ENCODE measurements at places on chromosomes 7 and 10.

- DNase-seq = no peak
These were observed 282.4 kb downstream of the SORCS3 start for GRCh38 chr10:104923501-104923900.

DNA sequence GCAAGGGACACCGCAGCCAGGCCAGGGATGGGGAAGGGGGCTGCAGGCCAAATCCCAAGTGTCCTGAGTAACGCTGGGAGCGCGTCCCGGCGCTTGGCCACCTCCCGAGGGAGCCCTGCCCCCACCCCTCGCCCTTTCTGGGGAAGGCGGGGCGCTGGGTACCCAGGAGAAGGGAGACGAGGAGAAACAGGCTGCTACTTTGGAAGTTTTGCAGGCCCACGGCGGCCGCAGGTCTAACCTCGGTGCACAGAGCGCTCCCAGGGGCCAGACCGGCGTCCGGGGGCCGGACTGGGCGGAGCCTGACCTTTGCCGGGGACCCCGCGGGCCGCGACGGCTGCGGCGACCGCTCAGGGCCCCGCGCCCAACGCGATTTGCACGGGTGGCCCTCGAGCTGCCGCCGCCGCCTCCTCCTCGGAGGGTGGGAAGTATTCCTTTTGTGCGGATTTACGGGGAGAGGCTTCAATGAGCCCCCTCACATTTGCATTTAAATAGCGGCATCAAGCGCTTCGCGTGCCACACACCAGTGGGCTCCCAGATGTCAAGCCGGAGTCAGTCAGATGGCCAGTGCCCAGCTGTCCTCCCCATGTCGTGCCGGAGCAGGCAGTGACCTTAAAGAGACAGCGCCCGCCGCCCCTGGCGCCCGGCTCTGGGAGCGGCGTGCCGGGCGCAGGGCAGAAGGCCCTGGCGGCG is 3.0 kb upstream of the EBF3 start:
- no peak for DNase-seq

DNA sequence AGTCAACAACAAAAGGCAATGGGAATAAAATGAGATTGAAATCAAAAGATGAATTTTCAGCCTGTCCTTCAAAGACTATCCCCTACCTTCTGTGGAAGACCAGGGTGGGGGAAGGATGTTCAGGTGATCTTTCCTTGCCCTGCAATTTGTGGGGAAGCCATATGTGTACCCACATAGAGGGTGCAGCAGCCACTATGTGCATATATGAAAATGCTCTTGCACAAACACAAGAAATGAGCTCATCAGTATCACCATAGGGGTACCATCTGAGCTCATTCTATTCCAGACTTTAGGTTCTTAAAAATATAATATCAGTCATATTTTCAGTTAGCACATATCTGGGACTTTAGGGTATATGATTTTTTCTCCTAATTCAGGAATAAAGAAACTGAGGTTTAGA is 17.7 kb downstream of the GIMAP5 start:
- no peak for DNase-seq

DNA sequence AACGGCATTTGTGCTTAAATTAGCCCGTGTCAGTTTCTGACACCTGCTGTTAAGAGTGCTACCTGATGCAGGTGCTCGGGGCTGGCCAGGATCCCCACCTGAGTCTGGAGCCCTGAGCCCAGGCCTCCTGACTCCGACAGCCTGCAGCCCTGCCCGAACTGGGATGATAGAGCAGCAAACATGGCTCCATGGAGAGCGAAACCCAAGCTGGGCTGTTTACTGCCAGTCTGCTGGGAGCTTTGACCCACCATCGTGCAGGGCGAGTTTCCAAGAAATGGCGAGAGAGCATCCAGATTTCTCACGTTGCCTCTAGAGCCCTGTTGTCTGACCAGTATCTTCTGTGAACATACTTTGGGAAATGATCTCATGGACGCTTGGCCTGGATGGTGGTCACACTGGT is 66.2 kb downstream of the MGMT start:
- no peak for DNase-seq

- DNase-seq = no peak
These were observed 337.9 kb downstream of the WDR11 start for GRCh38 chr10:121189066-121189465.

DNA sequence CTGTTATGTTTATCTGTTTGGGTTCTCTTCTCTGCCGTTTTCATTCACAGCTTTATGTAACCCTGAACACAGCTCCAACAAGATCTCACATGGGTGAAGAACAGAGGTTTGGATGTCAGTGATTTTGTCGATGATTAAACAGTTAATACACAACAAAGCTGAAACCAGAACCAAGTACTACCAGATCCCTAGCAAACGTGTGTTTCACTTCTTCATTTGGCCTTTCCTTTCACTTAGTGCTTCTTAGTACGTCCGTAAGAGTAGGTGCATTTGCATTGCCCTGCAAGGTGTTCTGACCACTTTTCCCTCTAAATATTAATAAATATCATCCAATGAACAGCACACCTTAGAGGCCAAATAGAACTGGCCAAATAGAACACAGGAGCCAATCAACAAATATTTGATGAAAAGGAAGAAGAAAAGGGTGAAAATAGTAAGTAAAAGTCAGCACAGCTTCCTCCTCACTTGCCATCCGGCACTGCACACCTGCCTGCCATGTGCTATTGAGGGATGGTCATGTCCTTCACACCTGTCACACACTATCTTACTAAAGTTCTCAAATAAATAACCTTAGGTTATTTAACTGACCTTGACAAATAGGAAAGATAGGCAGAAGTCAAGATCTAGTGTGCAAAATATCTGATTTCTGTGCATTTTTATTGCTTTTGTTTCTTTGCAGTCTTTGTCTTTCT is 252.6 kb upstream of the ANKRD30A start:
- DNase-seq = no peak

GRCh38 chr7:139505563-139505962 is 17.9 kb upstream of the CLEC2L start:
- DNase-seq = no peak

DNA sequence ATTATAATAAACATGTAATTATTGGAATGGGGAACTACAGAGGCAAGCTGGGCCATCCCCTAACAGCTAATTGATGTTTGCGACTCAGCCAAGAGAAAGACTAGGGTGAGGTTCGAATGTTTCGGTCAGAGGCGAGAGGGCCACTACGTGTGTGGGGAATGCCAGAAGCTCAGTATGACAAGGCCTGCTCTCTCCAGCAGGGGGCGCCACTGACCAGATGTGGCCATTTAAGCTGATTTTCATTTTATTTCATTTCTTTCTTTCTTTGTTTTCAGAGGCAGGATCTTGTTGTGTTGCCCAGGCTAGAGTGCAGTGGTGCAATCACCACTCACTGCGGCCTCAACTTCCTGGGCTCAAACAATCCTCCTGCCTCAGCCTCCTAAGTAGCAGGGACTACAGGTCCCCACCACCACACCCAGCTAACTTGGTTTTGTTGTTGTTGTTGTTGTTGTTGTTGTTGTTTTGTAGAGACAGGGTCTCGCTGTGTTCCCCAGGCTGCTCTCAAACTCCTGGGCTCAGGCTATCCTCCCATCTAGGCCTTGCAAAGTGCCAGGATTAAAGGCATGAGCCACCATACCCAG is 38.1 kb downstream of the TMEM130 start:
- DNase-seq = peak; percentile 12

DNA sequence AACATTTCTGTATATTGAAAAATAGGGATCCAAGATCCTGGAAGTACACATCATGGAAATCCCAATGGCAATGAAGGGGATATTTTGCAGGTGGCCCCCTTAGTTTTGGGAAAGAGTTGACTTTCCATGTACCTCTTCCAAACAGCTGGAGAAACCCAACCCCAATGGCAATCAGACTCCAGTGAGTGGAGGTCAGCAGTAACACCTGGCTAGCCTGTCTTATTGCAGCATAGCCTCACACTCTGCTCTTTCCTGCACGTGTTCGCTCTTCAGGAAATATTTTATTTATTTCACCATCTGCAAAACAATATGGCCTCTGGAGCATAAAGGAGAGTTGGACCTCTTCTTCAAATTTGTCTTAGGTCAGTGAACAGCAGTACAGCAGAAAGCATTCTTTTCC is 340.0 kb upstream of the NRP1 start:
- DNase-seq = no peak

DNA sequence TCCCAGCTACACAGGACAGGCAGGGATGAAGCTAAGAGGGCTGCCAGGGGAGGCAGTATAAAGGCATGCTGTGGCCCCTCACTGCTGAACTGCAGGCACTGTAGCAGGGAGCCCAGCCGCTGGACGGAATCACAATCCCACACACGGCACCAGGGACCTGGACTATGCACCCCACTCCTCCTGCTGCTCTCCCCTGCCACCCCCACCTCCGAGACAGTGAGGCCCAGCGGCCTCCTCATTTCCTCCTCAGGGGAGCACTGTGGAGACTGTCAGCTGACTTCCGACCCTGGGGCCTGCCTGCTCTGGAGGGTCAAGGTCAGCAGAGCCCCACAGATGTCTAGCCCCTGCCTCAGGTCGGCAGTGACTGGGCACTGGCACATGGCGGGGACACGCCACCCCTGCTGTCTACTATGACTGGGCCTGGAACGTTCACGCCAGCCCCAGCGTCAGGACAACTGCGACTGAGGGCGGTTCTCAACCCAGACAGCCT is 92.7 kb downstream of the FAM53B start:
- DNase-seq = no peak

DNA sequence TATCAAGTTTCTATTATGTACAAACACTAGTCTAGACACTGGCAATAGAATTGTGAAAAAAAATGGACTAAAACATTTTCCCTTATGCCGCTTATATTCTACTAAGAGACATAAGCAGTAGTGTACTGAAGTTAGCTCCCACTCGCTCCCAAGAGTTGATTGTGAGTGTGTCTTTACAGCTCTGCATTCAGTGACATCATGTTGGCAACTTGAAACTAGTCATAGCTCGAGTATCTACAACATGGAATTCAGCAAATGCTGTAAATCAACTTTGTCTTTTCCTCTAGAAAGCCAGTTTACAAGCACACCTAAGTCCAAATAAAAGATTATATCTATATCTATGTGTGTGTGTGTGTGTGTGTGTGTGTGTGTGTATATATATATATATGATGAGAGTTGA is 58.8 kb upstream of the MAGI2 start:
- DNase-seq = no peak

DNA sequence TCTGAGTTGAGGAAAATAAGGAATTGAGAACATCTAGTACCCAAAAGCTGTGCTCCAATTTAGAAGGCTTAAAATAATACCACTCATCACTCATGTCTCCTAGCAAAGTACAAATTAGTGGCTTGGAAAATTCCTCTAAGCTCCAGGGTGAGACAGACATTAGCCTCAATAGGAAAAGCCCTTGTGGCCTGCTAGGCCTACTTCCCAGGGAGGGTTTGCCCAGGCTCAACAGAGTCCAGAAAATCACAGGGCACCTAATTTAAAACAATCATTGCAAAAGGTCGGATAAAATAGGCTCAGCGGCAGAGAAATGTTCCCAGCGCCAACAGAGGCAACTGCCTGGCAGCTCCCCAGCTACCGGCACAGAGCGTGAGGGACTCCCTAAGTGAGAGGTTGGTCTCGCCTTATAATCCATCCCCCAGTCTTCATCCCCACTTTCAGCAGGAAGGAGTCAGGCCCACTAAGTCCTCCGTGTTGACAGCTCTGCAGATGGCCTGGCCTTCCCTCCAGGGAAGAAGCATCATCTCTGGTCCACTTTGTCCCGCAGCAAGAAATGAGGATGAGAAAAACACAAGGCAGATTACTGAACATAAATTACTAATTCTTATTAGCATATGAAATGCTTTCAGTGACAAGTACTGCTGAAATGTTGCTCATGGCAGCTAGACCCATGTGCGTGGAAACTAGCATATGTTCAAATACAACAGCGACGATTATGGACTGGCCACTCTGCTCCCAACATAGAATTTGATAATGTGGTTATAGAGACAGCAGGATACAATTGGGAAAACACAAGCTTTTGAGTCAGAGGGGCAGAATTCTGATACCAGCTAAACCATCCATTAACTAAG is 1177.7 kb upstream of the AUTS2 start:
- DNase-seq = no peak

GRCh38 chr7:89385411-89385810 is 589.9 kb upstream of the TEX47 start:
- no peak for DNase-seq

DNA sequence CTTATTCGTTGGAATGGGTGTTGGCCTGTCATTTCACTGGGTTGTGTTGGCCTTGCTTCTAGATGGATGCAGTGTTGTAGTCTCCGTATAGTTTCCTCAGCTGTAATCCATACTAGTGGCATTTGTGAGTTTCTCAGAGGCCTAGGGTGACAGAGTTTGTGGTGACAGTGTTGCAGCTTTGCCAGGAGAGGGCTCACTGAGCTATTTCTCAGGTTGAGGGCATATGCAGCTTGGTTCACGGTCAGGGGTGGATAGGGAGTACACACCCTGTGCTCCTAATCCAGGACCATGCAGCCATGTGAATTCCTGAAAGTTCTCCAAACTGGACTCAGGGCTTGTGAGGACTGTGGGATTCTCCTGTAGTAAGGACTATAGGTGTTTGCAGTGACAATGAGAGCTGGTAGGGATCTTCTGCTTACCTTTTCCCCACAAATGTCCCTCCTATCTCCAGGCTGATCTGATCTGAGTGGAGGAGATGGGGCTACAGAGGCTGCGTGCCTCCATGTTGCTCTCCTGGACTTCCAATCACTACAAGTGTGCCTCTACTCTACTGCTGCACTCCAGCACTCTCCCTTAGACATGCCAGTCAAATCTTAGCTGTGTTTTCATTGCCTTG is 229.0 kb downstream of the STK31 start:
- DNase-seq = no peak

DNA sequence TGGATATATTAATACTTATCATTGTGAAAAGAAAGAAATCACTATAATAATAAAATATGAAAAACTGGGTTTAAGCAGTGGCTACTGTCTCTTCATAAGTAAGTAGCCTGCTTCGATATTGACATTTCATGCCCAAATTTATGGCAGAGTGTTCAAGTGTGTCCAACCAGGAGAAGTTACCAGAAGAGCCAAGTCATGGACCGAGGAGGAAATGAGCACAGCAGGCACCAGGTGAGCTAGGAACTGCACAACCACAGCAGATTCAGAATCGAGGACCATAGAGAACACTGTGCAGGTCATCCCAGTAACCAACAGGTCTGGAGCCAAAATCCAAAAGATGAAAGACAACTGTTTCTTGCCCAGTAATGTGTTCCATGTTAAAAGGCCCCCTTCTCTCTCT is 79.9 kb upstream of the ABCB5 start:
- no peak for DNase-seq

- DNase-seq = no peak
These were observed 3.1 kb downstream of the CYP17A1 start for GRCh38 chr10:102834143-102834542.

DNA sequence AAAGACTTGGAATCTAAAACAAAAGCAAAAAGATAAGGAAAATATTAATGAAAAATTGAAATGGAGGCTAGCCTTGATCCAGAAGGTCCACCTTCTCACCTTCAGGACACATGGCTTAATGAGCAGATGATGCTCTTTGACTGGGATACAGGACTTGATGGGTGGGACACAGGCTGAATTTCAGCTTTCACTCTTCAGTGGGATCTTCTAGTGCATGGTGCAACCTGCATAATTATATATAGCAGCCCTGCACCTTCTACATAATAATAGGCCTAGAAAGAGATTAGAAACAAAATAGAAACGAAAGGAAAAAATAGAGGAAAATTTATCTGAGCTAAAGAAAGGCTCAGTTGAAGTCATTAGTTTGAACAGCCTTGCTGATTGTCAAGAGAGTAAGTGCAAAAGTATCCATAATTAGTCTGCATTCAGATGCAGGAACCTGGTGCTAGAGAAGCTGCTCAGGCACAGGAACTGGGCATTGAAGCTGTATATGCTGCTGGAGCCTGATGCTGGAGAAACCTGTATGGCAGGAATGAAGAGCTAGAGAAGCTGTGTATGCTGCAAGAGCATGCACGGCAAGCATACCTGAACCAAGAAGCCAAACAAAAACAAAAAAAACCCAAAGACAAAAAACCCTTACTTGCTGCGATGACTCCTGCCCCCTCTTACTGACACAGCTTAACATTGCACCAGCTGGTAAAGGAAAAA is 19.4 kb downstream of the MKLN1 start:
- no peak for DNase-seq
